CD4-positive, alpha-beta T cell treated with Interleukin-12 subunit alpha and Interleukin-12 subunit beta, for 1 hour (primary cell): ENCODE measurements at places on chromosomes 12 and 14.

DNA sequence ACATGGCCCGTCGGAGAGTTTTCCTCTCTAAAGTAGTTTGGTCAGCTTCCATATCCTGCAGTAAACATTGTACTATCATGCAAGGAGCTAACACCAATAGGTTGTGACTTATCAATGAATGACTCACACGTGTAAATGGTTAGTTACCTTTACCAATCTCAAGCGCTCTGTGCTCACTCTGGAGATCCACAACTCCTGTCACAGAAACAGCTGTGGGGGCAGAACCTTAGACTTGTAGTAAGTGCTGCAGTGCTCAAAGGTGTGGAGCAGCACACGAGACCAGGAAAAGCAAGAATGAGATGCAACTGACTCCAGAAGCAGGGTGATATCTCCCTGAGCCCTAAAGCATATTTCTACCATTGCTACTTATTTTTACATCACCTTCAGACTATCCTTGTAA lies 73.7 kb upstream of the KCNJ8 start:
- no peak for DNase-seq

DNA sequence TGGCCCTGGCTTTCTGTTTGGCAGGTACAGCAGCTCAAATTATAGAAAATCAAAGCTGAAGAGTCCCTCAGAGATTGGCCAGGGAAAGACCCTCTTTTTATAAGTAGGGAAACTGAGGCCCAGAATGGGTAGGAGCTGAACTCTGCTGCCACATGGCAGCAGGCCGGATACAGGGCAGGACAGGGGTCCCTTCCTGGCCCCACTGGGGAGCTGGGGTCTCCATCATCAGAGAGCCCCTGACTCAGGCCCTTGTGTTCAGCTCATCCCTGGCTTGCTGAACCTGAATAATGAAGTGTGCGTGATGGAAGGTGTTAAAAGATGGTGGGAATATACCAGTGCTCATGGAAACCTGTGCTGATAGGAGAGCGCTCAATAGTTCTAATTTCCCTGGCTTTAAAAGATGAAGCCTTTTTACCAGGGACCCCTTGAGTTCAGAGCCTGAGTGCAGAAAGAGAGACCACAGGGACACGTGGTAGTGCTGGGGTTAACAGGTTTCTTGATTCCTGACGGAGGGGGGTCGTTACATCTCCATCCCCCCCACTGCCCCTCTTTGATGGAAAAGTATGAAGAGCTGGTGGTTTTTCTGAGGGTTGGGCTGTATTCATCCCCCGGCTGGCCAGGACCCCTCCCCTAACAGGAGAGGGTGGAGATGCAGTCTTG lies 4.4 kb downstream of the DLK1 start:
- no peak for DNase-seq

- DNase-seq, result no peak
These were observed 18.9 kb downstream of the CCDC88C start for GRCh38 chr14:91398707-91399106.

DNA sequence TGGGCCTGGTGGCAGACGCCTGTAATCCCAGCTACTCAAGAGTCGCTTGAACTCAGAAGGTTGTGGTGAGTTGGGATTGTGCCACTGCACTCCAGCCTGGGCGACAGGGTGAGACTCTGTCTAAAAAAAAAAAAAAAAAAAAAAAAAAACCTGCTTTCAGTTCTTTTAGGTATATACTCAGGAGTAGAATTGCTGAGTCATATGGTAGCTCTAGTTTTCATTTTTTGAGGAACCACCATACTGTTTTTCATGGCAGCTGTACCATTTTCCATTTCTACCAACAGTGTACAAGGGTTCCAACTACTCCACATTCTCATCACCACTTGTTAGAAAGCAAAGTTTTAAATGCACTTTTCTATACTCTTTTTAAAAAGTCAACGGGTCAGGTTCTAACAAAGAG lies 119.8 kb downstream of the DPF3 start:
- DNase-seq, result no peak

GRCh38 chr14:67031920-67032774 lies 157.1 kb upstream of the GARIN2 start:
- DNase-seq, result no peak

GRCh38 chr12:96698521-96698920 lies 208.5 kb upstream of the NEDD1 start:
- DNase-seq, result no peak

- DNase-seq, result no peak
These were observed 57.9 kb upstream of the SLCO1B1 start for GRCh38 chr12:21073129-21073528.

DNA sequence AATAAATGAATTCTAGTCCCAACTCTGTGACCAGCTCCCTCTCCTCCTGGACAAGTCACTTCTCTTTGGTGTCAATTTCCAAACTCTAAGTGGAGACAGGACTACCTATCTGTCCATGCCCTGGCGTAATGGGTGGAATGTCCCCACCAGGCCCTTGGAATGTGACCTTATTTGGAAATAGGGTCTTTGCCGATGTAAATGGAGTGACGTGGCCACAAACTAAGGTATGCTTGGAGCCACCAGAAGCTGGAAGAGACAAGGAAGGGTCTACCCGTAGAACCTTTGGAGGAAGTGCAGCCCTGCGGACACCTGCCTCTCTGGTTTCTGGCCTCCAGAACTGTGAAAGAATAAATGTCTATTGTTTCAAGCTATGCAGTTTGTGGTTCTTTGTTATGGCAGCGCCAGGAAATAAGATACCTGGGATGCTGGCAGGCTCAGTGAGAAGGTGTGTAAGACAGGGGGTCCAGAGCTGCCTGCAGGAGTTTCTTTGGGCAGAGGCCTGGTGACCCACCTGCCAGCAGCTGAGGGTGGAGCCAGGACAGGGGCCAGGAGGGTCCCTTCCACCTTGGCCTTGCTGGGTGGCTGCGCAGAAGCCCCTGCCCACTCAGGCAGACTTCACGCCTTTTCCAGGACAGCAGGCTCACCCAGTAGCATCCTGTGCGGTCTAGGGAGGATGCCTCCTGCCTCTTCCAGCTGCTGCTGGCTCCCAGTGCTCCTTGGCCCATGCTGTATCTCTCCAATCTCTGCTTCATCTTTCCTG lies 45.8 kb downstream of the ARL6IP4 start:
- DNase-seq, result no peak

DNA sequence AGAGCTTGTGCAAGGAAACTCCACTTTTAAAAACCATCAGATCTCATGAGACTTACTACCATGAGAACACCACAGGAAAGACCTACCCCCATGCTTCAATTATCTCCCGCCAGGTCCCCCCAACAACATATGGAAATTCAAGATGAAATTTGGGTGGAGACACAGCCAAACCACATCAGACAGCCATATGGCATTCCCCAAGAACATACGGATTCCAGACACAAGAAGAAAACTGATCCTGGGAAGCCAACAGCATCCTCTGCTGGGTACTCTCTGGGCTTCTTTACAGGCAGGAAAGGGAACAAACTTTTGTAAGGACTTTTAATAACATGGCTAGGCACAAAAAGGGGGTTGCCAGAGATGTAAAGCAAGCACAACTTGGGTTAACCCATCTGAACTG lies 127.2 kb downstream of the TMEM132C start:
- DNase-seq, result no peak

DNA sequence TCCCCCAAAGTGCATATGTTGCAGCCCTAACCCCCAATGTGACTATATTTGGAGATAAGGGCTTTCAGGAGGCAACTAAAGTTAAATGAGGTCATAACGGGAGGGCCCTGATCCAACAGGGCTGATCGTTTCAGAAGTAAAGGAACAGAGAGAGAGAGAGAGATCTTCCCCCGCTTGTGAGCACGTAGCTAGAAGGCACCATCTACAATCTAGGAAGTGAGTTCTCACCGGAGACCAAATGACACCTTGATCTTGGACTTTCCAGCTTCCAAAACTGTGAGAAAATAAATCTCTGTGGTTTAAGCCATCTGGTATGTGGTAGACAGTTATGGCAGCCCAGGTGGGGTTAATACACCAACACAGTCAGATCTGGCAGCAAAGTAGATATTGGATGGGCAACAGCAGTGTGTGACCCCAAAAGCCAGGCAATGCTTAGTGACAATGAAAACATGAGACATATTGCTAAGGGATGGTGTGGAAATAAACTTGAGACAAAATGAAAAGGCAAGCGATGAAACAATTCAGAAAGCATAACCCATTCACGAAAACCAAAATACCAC lies 147.2 kb upstream of the GSC start:
- DNase-seq, result no peak

- peak; percentile 41 for DNase-seq
These were observed 1.3 kb downstream of the DDN start for GRCh38 chr12:48997719-48998496.

DNA sequence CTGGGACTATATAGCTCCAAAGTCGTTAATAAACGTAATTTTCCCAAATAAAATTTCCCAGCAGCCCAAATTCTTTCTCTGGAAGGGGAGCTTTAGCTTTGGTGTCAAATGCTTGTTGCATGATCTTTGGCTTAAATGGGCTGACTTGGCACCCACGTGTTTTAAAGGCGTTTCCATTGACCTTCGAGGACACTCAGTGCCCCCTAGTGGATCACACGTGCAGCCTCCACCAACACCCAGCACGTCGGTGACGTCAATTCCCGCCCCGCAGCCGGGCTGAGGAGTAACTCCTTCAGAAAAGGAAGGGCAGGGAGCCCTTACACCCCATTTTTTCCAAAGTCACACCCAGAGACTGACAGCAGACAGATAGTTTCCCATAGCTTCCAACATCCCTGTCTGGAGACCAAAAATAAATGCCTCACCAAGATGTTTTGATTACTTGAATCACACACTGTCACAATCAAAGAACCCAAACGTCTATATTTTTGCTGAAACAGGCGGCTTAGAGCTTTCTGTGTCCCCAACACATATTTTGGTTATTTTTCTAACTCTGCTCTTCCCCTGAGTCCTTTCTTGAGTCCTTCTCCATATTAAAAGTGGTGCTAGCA lies 707.9 kb downstream of the AACS start:
- no peak for DNase-seq

GRCh38 chr14:100250732-100251465 lies 12.0 kb downstream of the YY1 start:
- DNase-seq, result no peak

DNA sequence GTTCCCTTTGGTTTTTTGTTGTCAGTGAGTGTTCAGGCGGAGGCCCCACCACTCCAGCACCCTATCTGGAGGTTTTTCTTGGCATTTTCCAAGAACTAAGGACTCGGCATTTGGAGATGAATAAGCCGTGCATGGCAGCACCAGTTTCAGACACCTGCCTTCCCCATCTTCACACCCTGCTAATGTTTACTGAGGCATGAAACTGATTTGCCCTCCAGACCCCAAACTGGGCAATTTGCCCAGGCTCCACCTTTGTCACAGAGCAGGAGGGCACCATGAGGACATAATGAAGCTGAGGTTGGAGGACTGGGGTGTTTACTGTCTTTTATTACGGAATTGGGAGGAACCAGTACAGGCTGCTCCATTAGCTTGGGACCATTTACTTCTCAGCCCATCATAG lies 113.4 kb downstream of the LGMN start:
- no peak for DNase-seq

GRCh38 chr14:37997017-37997416 lies 210.7 kb upstream of the SSTR1 start:
- no peak for DNase-seq

DNA sequence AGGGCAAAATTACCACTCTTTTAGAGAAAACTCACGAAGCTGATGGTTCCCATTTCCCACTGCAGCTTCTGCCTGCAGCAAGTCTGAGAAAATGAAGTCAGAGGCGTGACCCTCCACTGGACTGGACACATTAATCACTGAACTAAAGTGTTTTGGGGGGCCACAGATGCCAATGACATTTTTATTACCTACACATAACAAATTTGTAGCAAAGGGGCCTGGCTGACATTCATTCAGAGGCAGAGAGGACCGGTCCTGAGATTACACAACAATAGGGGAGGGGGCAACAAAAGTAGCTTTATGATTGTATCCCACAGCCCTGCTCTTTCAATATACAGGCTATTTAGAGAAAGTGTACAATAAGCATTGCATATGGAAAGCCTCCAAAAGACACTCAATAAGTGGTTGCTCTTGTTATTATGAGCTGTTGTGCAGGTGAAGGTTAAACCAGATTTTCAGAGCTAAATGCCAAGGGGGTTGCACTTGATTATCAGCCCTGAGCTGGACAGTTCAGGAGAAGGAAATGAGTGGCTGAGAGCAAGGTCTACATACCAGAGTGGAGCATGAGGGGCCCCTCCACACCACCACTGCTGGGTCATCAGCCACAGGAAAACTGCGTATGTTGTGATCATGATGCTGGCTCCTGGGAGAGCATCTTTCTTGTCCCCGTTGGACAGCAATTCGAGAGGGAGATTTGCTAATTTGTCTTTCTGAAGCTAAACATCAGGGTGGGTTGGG lies 41.5 kb upstream of the CCDC60 start:
- no peak for DNase-seq

DNA sequence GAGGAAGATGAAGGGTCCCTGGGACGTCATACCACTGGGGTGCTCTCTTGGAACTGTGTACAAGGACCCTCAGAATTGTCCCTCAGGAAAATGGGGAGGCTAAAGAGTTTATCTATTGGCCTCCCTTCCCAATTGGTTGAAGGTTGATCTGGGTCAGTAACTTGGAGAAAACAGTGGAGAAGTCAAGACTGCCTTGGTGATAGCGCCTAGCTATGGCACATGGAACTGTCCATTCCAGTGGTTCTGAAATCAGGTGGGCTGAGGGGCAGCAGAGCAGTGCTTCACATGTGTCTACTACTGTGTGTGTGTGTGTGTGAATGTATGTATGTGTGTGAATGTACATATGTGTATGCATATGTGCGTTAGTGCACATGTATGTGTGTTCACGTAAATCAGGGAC lies 316.1 kb downstream of the AACS start:
- no peak for DNase-seq

DNA sequence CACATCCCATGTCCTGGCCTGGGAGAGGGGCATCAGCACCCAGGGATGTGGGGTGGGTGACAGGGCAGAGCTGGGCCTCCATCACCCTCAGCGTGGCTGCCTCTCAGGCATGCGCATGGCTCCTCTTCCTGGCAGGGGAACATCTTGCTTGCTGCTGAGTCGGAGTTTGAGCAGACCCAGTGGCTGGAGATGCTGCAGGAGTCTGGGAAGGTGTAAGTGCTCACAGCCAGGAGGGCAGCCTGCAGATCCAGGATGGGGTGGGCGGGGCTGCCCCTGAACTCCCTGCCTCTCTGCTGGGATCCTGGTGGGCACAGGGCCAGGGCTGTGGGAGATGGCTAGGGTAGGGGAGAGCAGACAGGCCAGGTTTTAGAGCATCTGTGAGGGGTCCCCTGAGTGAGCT lies 16.2 kb downstream of the PLEKHD1 start:
- DNase-seq, result no peak

DNA sequence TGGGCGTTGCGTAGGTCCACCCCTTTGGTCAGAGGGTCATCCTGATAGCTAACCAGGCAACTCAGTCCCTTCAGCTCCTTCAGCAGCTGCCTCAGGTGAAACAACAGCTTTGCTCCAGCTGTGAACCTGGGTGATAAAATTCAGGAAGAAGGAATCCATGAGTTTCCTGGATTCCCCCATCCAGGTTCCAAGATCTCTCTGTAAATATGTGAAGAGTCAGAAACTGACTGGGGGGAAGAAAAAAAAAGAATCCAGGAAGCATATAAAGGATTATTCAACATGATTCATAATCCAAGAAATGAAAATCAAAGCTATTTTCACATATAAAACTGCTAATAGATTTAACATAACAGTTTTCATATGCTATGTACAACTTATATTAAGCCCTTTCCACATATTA lies 8.6 kb downstream of the STAT2 start:
- DNase-seq, result no peak
